ENCODE measurements at places on chromosomes 2 and 18.

GRCh38 chr18:60295674-60296073 lies 76.9 kb downstream of the MC4R start:
- DNase-seq, result no peak

GRCh38 chr2:9965119-9965822 lies 13.8 kb downstream of the GRHL1 start:
- DNase-seq, result no peak

GRCh38 chr2:38185012-38185491 lies 109.1 kb upstream of the CYP1B1 start:
- DNase-seq, result no peak

DNA sequence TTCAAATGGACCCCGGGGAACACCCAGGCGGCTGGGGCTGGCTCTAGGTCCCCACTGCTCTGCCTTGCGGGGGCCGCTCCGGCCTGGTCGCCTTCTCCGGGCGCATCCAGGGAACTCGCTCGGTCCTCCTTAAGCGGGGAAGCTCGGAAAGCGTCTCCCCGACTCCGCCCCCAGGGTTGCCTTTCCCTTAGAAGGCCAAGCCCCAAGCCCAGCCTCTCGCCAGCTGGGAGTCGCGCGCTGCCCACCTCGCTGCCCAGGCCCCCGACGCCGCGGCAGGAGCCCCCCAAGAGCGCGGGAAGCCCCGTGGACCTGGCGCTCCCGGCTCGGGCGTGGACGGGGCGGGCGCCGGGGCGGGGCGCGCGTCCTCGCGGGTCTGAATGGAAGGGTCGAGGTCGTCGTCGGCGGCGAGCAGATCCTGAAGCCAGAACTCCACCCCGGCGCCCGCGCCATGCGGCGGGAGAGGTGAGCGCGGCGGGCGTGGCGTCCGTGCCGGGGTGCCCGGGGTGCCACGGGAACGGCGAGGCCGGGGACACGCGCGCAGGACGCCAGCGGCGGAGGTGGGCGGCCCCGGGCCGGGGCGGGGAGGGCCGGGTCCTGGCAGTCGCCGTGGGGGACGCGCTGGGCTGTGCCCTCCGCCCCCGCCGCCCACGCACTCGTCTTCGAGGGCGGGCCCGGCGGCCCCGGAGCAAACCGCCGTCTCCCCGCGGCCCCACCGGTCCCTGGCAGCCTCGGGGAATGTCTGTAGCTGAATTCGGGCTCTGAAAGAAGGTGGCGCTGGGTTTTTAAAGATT lies at the start of gene BOK:
Gene BOK (plus strand): TSS at position 214 of the 791 bp plus-strand sequence. CDS start 739 bp downstream, outside the sequence.
- DNase-seq, result no peak

- DNase-seq, result no peak
Observed at GRCh38 chr2:149692961-149693396, 105.4 kb upstream of the MMADHC start.

DNA sequence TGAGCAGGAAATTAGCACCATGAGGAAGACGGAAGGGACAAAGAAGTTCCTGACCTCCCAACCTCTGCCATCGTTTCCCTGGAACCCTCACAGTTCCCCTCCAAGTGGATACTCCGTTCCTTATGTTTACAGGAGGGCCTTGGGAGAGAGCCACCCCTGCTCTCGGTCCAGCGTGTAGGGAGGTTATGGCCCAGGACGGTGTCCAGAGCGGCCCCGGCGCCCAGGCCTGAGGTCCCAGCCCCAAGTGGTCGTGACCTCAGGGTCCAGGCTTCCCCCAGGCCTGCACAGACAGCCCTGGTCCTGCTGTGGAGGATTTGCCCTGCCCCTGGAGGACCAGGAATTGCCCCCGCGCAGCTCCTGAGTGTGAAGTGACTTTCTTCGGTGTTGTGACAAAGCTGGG lies 61.8 kb upstream of the RBM44 start:
- no peak for DNase-seq

GRCh38 chr2:62270728-62271127 lies 74.8 kb downstream of the B3GNT2 start:
- peak; percentile 75 for DNase-seq

DNA sequence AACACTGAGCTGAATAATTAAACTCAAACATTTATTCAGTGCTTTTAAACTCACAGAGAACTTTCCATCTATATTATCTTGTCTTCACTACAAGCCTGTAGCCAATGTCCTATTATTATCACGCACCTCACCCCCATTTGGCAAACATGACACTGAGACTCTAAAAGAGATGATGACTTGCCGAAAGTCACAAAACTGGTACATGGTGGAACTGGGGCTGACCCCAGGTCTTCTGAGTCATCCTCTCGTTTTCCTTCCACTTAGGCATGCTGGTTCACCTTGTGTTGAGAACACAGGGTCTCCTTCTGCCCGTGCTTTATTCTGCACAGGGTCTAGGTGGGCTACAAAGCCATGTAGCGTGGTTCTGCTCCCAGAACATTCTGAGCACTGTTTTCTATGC lies 230.0 kb upstream of the MGAT5 start:
- no peak for DNase-seq

GRCh38 chr2:25566094-25566493 lies 107.3 kb downstream of the DTNB start:
- no peak for DNase-seq
